ENCODE measurements at places on chromosomes 3 and 15.

DNA sequence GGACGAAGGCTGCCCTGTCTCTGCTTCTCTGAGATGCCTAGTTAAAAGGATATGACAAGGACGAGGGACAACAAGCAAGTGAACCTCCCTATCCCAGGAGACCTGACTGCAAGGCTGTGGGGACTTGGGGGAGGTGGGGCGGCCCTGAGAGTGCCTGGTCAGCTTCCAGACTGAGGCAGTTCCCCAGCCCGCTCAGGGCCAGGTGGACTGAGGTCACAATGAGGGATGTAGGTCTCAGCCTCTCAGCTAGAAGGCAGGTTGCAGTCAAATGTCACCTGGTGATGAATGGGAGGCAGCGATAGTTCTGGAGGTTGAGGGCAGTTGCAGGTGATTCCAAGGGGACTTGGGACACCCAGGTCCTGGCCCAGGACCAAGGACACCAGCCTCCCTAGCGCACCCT is 30.6 kb downstream of the TKT start:
- no peak for DNase-seq

GRCh38 chr15:89498574-89498906 is 2.2 kb upstream of the RHCG start:
- DNase-seq, result no peak

- DNase-seq, result no peak
Observed at GRCh38 chr15:49085696-49086459, 39.6 kb upstream of the SECISBP2L start.

GRCh38 chr3:54304877-54305276 is 182.5 kb downstream of the CACNA2D3 start:
- DNase-seq, result no peak

DNA sequence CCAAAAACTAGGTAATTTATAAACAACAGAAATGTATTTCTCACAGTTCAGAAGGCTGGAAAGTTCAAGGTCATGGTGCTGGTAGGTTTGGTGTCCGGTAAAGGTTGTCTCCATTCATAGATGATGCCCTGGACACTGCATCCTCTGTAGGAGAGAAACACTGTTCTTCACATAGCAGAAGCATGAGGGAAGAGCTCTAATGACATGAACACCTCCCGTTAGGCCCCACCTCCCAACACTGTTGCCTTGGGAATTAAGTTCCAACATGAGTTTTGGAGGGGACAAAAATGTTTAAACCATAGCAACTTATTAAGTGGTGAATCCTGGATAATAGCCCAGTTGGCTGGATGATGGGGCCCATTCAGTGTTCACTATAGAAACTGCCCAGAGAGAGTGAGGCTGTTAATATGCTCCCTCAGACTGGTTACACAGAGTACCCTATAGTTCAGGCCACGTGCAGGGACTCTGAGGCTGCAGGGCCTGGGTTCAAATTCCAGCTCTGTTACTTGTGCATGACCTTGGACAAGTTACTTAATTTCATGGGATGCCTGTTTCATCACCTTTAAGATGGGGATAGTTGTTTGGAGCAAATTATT is 37.0 kb downstream of the CCNL1 start:
- no peak for DNase-seq

- no peak for DNase-seq
Observed at GRCh38 chr3:86993704-86994103, 2.8 kb upstream of the VGLL3 start.

DNA sequence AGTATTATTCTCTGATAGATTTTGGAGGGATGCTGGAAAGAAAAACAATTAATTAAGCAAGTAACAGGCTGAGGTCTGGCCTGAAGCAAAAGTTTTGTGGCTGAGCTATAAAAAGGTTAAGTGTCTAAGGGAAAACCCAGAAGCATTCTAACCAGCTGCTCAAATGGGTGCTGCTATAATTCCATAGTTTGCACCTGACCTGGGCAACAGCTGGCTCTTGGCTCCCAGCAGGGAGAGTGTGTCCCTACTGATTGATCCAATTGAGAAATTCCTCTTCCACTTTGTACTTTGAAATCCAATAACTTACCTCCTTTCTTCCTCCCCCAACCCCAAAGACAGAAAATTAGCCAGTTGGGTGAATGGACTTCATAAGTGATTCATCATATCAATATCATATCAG is 27.7 kb upstream of the SMAD3 start:
- no peak for DNase-seq

- DNase-seq, result no peak
Observed at GRCh38 chr3:52712291-52713212, 6.6 kb downstream of the SPCS1 start.

GRCh38 chr15:76169018-76169417 is 109.2 kb downstream of the TMEM266 start:
- DNase-seq, result no peak

- no peak for DNase-seq
Observed at GRCh38 chr3:170523248-170523647, 62.6 kb downstream of the SLC7A14 start.

GRCh38 chr15:84034578-84035398 is 200.8 kb upstream of the GOLGA6L4 start:
- no peak for DNase-seq

- DNase-seq, result no peak
Observed at GRCh38 chr3:99393961-99394360, 244.4 kb upstream of the COL8A1 start.

DNA sequence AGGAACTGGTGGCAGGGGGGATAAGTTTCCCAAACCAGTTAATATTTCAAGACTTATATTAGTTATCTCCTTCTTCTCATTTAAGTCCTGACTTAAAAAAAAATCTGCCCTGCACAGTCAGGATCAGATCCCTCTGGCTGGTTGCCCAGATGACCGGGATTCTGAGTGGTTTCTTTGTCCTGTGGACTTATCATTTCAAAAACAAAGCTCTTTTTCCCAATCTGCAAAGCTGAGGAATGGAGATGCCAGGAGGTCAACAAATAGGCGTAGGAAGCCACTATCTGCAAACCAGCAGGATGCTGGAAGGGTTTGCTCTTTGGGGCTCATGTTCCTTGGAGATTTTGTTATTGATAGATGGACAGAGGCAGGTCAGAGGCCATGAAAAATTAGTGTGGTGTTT is 5.8 kb downstream of the C3orf20 start:
- DNase-seq, result no peak

DNA sequence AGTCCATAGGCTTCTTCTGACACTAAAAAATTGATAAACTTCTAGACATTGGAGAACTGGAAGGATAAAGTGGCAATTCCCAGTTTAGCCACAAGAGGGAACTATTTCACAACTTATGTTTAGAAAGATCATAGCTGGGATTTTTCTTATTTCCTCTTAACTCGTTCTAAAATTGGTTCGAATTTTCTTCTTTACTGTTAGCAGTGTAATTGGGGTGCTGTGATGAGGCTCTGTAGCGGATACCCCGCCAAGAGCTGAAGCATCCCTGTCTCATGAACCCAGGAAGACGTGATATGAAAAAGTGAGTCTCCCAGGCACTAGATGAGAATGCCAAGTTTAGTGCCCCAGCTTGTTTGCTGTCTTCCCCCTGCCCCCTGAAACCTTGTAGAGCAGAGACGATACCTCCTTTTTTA is 85.1 kb downstream of the PDCD6IP start:
- DNase-seq, result peak; percentile 26

DNA sequence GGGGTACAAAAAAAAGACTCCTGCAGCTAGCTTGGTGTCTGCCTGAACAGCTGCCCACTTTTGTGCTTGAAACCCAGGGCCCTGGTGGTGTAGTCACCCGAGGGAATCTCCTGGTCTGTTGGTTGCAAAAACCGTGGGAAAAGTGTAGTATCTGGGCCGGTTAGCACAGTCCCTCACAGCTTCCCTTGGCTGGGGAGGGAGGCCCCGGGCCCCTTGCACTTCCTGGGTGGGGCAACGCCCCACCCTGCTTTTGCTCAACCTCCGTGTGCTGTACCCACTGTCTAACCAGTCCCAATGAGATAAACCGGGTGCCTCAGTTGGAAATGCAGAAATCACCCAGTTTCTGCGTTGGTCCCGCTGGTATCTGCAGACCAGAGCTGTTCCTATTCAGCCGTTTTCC is 211.7 kb upstream of the ZPLD1 start:
- no peak for DNase-seq

GRCh38 chr3:39388741-39389248 is 5.6 kb downstream of the SLC25A38 start:
- DNase-seq, result no peak

- DNase-seq, result no peak
Observed at GRCh38 chr3:56621681-56622080, 61.4 kb downstream of the TASOR start.

DNA sequence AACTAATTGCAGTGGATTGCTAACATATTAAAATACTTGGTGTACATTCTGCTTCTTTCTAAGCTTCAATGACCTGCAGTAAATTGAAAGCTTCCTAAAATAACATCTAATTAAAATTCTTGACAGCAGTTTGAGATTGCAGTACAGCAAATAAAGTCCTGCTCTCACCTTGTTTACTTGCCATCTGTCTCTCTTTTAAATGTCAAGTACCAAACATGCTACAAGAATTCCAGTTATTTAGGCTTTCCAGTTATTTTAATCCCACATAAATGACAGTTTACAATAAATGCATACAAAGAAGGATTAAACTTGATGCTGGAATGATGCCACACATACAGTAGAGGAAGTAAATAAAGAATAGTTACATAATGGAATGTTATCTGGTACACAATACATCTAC is 33.2 kb downstream of the CBLB start:
- no peak for DNase-seq

- no peak for DNase-seq
Observed at GRCh38 chr3:171944118-171945016, 95.0 kb upstream of the FNDC3B start.

GRCh38 chr15:88133795-88134194 is 122.7 kb downstream of the NTRK3 start:
- DNase-seq, result no peak

- no peak for DNase-seq
Observed at GRCh38 chr3:142497729-142498128, 49.9 kb upstream of the XRN1 start.

DNA sequence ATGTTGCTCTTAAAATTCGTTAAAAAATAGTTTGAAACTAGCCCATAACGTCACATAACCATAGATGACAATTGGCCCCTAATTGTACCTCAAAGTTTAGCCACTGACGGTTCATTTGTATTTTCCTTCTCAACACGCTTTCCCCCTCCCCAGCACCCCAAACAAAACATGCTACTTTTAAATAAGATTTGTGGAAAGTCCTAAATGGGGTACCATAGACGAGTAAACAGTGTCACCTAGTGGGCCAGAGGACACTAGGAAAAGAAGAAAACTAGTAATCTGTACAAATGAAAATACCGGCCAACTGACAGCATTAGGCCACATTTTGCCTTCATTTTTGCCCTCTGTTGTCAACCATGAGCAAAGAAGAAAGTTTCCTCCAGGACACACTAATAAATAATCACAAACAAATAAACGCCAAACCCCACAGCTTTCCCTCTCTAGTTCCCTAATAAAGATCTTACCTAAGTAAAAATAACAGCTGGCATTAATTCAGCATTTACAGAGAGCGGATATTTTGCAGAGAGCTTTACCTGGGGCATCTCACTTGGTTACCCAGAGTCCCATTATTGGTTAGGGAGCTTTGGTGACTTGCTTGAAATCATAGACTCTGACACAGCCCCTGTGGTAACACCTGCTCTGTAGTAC is 175.1 kb upstream of the ATP11B start:
- peak; percentile 23 for DNase-seq

DNA sequence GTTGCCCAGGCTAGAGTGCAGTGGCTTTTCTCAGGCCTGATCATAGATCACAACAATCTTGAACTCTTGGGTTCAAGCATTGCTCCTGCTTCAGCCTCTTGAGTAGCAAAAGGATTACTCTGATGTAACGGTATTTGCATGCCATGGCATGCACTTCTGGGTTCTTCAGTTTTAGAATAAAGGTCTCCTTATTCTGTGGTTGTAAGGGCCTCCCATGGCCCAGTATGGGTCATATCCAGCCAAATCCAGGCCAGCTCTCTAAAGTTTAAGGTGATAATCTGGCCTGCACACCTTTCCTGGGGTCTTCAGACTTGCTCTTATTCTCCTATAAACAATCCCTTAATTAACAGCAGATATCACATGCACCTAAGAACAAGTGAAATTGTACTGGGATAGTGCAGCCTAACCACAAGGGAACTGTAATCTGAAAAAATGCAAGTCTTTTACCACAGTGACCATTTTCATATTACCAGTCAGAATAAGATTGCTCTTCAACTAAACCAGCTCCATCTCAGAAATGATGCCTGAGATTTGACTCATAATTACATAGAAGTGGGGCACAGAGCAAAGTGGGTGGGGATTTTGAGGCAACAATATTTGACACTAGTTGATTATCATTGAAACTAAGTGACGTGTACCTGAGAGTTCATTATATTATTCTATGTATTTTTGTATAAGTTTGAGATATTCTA is 25.4 kb downstream of the COMMD2 start:
- no peak for DNase-seq

DNA sequence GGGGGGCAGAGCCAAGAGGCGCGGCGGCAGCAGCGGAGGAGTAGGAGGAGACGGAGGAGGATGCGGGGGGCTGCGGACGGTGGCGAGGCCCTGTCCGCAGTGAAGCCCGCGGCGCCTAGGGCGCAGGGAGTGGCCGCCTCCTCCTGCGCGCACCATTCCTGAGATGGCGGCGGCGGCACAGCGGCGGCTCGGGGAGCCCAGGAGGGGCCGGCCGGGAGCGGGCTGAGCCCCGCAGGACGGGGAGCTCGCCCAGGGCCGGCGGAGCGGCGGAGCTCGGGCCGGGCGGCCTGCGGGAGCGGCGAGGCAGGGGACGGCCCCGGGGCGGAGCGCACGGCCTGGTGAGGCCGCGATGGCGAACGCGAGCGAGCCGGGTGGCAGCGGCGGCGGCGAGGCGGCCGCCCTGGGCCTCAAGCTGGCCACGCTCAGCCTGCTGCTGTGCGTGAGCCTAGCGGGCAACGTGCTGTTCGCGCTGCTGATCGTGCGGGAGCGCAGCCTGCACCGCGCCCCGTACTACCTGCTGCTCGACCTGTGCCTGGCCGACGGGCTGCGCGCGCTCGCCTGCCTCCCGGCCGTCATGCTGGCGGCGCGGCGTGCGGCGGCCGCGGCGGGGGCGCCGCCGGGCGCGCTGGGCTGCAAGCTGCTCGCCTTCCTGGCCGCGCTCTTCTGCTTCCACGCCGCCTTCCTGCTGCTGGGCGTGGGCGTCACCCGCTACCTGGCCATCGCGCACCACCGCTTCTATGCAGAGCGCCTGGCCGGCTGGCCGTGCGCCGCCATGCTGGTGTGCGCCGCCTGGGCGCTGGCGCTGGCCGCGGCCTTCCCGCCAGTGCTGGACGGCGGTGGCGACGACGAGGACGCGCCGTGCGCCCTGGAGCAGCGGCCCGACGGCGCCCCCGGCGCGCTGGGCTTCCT is at the start of gene GPR27:
GPR27 (plus strand) TSS at position 155 of the 909 bp plus-strand sequence; CDS start at position 350, 195 bp downstream.
- DNase-seq, result no peak

GRCh38 chr15:89098281-89098680 is 10.0 kb downstream of the ABHD2 start:
- DNase-seq, result no peak

- DNase-seq, result no peak
Observed at GRCh38 chr15:101448336-101448735, 41.2 kb downstream of the PCSK6 start.
